ENCODE measurements at places on chromosomes 3 and 15.

- DNase-seq: peak; percentile 64
Measured at GRCh38 chr3:37703626-37704025, 158.1 kb upstream of the CTDSPL start.

GRCh38 chr3:32376115-32376514 lies 15.5 kb upstream of the CMTM7 start:
- no peak for DNase-seq

GRCh38 chr3:172129850-172130716 lies 90.7 kb downstream of the FNDC3B start:
- DNase-seq: peak; percentile 99

- no peak for DNase-seq
Measured at GRCh38 chr3:140332131-140332530, 345.7 kb upstream of the TRIM42 start.

DNA sequence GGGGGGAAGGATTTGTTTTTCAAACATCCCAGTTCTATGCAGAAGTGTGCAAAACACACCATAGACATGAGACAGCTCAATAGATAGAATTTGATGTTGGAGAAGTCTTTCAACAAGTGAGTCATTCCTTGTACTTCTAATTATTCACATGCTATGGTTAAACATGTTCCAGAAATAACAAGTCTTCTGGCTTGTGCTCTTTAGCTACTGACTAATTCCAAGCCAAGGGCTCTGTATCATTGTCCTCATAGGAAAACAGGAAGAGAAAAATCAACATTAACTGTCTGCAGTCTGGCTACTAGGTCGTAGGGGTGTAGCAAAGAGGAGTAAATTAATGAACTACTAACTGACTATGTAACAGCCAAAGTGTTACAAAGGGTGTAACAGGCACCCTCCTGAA lies 25.8 kb downstream of the LDHAL6B start:
- DNase-seq: peak; percentile 93

DNA sequence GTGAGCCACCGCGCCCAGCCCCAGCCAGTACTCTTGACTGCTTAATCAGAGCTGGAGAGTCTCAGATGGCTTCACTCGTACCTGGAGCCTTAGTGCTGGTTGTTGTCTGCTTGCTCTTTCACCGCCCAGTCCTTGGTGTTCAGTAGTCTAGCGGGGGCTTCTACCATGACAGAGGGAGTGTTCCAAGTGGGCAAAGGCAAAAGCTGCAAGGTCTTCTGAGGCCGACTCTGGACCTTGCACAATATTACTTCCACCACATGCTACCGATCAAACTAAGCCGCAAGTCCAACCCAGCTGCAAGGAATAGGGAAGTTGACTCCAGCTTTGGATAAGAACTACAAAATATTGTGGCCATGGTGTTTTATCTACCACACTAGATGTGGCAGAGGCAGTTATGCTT lies 6.6 kb downstream of the PARL start:
- no peak for DNase-seq

DNA sequence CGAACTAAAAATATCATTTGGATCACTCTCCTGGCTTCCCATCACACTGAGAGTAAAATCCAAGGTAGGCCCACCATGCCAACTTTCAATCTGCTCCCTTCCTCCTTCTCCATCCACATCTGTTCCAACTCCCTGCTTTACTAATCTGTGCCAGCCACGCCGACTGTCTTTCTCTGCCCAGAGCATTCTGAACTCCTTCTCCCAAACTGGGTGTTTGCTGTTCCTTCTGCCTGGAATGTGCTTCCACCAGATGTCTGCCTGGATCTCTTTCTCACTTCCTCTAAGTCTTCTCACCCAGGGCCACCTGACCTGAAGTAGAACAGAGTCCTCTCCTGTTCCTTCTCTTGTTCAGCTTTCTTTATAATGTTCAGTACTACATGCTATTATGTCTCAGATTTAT lies 5.6 kb upstream of the ARL8B start:
- no peak for DNase-seq

DNA sequence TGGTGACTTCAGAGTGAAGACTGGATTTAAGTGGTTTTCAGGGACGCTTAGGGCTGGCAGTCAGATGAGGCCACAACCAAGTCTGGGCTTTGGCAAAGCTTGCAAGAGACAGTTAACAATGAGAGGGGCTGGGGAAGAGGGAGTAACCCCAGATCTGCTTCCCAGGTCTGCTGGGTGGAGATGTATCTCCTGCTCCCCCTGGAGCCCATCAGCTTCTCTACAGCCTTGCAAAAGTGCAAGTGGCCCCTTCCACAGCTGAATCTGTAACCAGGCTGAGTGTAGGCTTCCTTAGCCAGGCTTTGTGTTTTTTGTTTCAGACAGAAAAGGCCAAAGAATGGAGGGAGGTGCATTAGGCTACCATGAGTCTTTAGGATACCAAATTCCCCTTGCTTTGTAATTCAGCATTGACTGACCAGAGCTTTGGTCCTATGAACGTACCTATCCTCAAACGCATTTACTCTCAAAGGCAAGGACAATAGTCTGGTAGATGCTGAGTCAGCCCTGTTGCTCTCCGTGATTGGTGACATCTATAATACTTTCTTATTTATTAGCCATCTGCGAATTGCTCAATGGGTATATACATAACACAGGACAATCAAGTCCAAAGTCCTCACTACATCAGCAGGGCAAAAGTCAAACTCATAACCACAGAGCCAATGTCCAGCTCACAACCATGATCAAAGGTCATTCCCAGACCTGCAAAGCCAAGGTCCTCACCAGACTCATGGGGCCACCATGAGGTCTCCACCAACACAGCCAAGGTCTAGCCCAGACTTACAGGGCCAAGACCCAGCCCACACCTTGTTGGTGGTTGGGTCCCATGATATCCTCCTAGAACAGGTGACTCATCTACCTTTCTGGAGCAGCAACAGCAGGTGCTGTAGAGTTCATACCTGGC lies 17.1 kb downstream of the CCDC13 start:
- peak; percentile 17 for DNase-seq

GRCh38 chr15:88484682-88485331 lies 17.3 kb downstream of the MRPS11 start:
- peak; percentile 30 for DNase-seq

DNA sequence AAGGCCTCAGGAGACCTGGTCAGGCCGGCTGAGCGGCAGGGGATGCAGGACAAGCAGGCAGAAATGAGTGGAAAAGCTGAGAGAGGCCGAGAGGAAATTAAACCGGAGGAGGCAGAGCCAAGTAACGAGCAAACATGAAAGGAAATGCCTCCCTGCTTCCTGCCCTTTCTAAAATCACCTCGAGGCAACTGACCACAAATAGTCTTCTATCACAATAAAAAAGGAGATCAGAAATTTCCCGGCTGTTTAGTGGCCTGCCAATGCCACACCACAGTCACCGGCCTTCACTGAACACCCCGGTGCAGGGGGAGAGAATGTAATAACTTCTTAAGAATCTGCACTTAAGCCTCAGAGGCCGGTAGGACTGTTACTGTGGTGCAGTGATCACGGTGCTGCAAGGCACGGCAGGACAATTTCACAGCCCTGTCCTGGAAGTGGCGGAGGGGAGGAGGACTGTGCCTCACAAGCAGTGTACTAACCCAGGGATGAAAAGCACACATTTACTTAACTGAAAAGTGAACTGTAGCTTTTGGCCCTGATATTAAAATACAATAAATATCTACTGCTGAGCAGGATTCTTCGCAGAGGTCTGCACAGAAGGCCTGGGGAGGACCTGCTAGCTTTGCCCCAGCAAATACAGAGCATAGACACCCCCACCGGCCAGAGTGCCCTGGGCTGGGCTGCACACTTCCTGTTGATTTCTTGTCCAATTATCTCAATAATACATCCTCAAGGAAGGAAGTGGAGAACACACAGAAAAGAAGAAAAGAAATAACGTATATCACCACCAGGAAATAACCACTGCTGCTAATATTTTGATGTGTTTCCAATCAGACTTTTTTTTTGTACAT lies 183.5 kb upstream of the NSMCE3 start:
- DNase-seq: no peak

DNA sequence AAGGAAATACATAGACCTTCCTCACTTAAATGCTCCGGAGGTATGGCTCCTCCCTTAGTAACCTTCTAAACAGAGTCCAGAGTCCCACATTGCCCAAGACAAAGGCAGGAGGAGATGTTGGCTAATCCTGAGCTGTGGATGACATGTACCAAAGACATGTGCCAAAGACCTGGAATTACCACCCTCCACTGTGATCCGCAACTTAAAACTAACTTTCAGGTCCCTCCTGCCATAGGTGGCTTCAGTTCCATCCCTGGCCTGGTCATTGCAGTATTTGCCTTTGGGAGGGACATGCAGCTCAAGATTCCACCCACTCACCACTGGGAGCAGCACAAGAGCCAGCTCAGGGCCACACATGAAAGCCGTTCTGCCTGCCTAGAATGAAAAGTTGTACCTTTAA lies 28.0 kb downstream of the MYZAP start:
- no peak for DNase-seq

DNA sequence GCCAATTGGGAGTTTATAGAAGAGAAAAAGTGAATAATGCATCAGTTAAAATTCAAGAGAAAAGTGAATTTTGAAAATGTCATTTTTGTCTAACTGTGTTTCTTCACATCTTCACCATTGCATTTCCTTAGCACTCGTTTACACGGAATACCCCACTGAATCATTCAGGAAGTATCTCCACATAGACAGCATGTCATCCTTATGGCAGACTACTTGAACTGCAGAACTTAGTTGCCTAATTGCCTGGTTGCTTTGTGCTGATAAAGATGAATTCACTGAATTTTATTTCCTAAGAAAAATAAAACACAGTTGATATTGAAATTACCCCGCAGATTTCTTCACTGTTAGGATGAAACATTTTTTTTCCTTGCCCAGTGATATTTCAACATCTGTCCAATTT lies 627.1 kb downstream of the ROBO1 start:
- peak; percentile 67 for DNase-seq

DNA sequence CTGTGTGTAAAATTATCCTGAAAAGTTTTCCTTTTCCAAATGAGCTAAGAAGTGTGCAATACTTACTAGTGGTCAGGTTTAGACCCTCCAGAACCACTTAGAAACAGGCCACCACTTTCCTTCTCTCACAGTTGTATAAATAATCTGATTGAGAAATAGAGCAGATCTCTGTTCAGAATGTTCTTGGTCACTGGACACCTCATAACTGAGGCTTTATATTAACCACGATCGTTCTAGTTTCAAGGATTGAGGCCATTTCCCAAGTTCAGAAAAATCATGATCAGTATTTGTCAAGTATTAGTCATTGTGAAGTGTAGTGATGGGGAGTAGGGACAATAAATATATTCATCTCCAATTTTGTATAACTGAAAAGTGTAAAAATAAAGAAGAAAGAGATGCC lies 1.0 kb upstream of the MAP3K13 start:
- peak; percentile 52 for DNase-seq

DNA sequence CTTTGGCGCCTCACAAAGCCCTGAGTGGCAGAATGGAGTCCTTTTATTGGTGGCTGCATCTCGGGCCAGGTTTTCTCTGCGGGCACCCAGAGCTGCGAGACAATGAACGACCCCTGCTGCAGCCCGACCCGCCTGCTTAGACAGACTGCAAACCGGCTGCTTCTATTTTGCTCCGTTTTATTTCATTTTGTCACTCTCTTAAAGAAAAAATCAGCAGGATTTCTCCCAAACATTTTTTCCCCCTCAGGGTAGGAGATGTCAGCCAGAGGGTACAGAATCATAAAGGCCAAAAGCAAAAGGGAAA lies 64.8 kb downstream of the OXNAD1 start:
- DNase-seq: no peak

GRCh38 chr3:36486009-36486795 lies 105.9 kb downstream of the STAC start:
- no peak for DNase-seq

GRCh38 chr3:123046262-123047061 lies 18.9 kb upstream of the SEMA5B start:
- peak; percentile 66 for DNase-seq

GRCh38 chr3:17555525-17555924 lies 186.9 kb downstream of the TBC1D5 start:
- no peak for DNase-seq

DNA sequence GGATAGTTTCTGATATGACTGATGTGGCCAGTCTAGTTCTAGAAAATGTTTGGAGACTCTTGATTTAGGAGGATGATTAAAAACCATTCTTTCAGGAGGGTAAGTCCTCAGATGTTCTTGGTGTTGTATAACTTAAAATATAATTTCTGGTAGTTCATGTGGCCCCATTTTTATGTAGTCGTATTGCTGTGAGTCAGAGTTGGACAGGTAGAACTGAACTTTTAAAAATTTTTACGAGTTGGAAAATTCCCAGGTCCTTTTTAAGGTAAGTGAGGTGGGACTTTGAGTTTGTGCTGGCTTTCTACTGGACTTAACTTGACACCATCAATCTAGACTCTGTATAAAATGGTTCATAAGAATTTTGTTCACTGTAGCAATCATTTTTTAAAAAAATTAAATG lies 92.3 kb downstream of the TCF12 start:
- no peak for DNase-seq

DNA sequence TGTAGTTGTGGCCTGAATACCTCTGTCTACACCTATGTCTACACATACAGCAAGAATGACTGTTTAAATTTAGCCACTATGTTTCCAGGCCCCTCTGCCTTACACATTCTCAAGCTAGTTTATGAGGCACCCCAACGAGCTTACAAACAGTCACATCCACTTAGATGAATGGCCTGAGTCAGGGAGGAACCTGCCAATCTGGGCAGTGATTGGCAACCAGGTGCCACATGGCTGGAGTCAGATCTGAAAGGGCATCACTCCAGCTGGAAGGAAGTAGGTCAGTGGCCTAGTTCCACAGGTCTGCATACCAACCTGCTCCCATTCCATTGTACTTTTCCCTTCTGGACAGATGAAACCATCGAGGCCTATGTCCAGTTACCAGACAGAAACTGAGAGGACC lies 136.3 kb downstream of the FOXP1 start:
- DNase-seq: no peak

DNA sequence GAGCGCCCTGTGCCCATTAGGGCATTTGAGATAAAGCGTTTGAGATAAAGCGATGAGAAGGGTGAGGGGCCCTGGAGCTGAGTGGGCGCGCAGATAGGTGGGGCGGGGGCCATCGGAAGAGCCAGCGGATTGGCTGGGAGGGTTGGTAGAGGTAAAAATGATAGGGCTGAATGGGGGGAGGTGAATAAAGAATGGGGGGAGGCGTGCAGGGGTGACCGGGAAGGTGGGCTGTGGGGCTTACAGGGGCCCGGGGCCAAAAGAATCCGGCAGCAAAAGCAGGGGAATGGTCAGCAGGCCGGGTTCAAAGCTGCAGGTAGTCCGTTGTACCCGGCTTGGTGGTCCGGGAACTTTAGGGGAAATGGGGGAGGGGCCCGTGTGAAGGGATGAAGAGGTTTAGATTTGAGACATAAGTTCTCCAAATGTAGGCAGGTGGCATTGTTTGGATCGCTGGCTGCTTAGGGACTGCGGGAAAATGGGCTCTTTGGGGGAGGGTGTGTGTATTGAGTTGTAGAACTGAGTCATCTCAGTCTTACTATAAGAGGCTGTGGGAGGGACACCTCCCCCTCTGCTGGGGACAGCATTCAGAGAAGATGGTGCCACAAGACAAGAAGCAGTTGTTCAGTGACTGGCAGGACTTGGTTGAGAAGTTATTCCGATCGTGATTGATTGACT lies 610 bp downstream of the ARID3B start:
- peak; percentile 63 for DNase-seq
